ENCODE measurements at places on chromosomes 4 and X. TPM values are rescaled to one million over a fixed set of nuclear protein-coding genes. Genes with fewer than 3 reads are reported as not detected.

DNA sequence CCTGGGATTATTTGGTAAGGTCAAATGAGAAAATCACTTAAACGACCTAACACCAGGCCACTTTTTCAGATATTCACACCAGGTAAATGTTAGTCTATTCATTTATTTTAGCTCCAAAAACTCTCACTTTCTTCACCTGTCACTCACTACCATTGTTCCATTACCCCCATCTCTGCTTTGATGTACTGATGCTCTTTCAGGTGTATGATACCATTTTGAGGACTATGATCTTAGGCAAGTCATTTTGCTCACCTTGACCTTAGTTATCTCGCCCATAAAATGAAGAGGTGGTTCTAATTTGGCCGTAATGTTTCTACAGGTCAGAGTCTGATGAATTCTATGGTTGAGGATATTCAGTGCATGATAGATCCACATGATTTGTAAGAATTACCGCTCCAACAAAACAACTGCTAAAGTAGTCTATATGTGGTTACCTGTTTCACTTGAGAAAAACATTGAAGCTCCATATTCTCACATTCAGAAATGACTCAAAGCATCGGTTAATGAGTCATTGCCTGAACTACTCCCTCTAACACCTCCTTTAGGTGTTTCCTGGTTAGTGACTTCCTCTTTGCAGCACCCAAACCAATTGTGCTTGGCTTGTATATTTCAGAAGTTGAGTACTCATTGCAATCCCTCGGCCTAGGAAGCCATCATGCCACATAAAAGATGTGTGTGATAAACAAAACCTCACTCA lies 4.5 kb downstream of the DTHD1 start:
- H3K36me3 ChIP-seq: no peaks in the 10 kb centered on the region
- no peak for DNase-seq
- no peak overlapping the region for H3K4me3 ChIP-seq
- no peaks in the 10 kb centered on the region for H3K4me1 ChIP-seq
- H3K27ac ChIP-seq: no peak overlapping the region

DNA sequence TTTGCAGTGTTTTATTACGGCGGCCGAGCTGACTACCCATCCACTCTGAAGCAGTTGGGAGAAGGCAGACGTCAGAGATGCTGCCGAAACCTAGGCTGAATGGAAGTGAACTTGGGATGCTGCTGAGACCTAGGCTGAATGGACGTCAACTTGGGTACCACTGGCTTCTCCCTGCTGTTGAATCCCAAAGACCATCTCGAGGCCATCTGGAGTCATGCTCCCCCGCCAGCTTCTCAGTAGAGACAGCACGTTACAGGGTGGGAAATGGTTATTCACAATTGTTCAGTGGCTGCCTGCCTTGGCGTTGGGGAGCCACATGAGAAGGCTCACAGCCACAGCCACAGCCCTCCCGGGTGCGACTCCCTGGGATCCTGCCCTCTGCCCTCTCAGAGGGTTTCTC lies 40.9 kb downstream of the P2RY8 start:
- no peaks in the 10 kb centered on the region for H3K4me1 ChIP-seq
- DNase-seq: no peak
- H3K4me3 ChIP-seq: no peak overlapping the region
- no peak overlapping the region for H3K27ac ChIP-seq
- no peaks in the 10 kb centered on the region for H3K36me3 ChIP-seq

- no peaks in the 10 kb centered on the region for H3K27me3 ChIP-seq
- H3K27ac ChIP-seq: no peak overlapping the region
Measured at GRCh38 chr4:48604527-48604926, 114.5 kb downstream of the ZAR1 start.

WDR13 gene
- 119 TPM for total RNA-seq

CD40LG gene
- total RNA-seq: not detected

GRCh38 chrX:10859353-10859752 lies 239.0 kb upstream of the MID1 start:
- DNase-seq: no peak
- no peaks in the 10 kb centered on the region for H3K36me3 ChIP-seq
- no peak overlapping the region for H3K4me3 ChIP-seq
- H3K27ac ChIP-seq: no peak overlapping the region
- peaks cover 16% of the 10 kb centered on the region for H3K4me1 ChIP-seq

DNA sequence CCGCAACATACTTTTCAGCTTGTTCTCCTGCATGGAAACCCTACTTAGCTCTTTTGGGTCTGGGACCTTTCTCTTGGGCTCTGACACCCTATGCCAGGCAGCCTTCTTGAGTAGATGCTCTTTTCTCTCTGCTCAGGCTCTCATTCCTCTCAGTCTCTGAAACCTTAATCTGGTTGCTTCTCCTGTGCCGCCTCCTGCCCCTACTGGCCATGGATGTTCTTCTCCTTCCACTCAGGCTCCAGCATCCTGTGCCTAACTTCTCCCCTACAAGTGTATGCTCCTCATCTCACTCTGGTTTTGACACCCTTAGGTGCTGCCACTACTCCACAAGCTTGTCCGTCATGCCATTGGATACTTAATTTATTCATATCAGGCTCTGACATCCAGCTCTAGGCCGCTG lies 15.2 kb downstream of the BLTP1 start:
- no peak overlapping the region for H3K27ac ChIP-seq
- no peaks in the 10 kb centered on the region for H3K27me3 ChIP-seq
- no peak for DNase-seq
- no peaks in the 10 kb centered on the region for H3K36me3 ChIP-seq
- H3K4me1 ChIP-seq: peaks cover 36% of the 10 kb centered on the region
- no peak overlapping the region for H3K4me3 ChIP-seq

Measured in thoracic aorta (tissue), 2 donors.